ENCODE measurements at places on chromosomes 1 and 21. TPM values are rescaled to one million over a fixed set of nuclear protein-coding genes. Genes with fewer than 3 reads are reported as not detected.
A peak's percentile ranks its signal among the peaks of the same experiment; 100 is the strongest.

Gene RHOU
- 4.2 TPM for total RNA-seq

Gene KHDRBS1
- 273 TPM for total RNA-seq

Gene ANXA9
- 0.81 TPM for total RNA-seq

Gene SPRR1A
- total RNA-seq = not detected

Gene GJA5
- total RNA-seq = 0.33 TPM

Gene NBPF26
- 9.9 TPM for total RNA-seq

DNA sequence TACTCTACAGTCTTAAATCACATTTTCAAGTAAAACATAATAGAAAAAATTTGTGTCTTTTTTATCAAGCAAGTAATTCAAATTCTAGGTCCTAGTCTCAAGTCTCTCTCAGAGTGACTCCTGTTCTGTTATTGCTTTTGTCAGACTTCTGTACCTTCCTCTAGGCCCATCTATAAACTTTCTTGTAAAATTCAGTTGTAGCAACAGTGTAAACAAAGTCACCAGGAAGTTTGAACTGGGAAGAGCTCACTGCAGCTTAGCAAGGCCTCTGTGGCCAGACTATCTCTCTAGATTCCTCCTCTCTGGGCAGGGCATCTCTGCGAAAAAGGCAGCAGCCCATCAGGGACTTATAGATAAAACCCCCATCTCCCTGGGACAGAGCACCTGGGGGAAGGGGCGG, 13.5 kb upstream of the ZNF678 start:
- H3K4me3 ChIP-seq = no peak overlapping the region
- peaks cover 13% of the 10 kb centered on the region for H3K36me3 ChIP-seq
- no peaks in the 10 kb centered on the region for H3K4me1 ChIP-seq
- no peak overlapping the region for H3K27ac ChIP-seq
- H3K27me3 ChIP-seq = no peaks in the 10 kb centered on the region

- no peaks in the 10 kb centered on the region for H3K4me1 ChIP-seq
- no peaks in the 10 kb centered on the region for H3K27me3 ChIP-seq
- no peak overlapping the region for H3K27ac ChIP-seq
- H3K36me3 ChIP-seq = no peaks in the 10 kb centered on the region
- no peak for DNase-seq
These were observed 442.6 kb downstream of the PRDM2 start for GRCh38 chr1:14142397-14143100.

- H3K27ac ChIP-seq = no peak overlapping the region
- peak; percentile 69 for DNase-seq
- no peaks in the 10 kb centered on the region for H3K4me1 ChIP-seq
- no peaks in the 10 kb centered on the region for H3K27me3 ChIP-seq
- H3K4me3 ChIP-seq = no peak overlapping the region
These were observed 29.9 kb upstream of the CTBS start for GRCh38 chr1:84603941-84604830.

DNA sequence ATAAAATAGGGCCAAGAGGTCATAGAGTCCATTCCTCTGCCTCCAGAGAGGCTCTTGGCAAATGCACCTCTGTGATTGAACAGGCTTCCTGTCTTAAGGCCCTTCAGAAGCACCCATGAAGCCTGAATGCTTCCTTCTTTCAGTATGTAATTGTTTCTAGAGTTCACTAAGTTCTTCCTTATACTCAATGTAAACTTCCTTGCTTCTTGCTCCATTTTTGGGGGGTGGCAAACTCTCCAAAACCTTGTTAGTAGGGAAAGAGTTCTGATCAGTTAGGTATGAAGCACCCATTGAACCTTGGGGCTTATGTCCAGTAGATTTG, 102.3 kb upstream of the LPGAT1 start:
- DNase-seq = no peak
- no peaks in the 10 kb centered on the region for H3K36me3 ChIP-seq
- no peak overlapping the region for H3K4me3 ChIP-seq
- peaks cover 9% of the 10 kb centered on the region for H3K4me1 ChIP-seq
- H3K27ac ChIP-seq = no peak overlapping the region
- H3K27me3 ChIP-seq = no peaks in the 10 kb centered on the region

GRCh38 chr1:183002797-183003196, 20.4 kb upstream of the LAMC1 start:
- no peak overlapping the region for H3K4me3 ChIP-seq
- no peaks in the 10 kb centered on the region for H3K36me3 ChIP-seq
- no peak for DNase-seq
- no peaks in the 10 kb centered on the region for H3K4me1 ChIP-seq
- H3K27ac ChIP-seq = no peak overlapping the region

GRCh38 chr1:53739109-53739681, at the start of gene GLIS1:
GLIS1 (minus strand) TSS chr1:53739164; CDS start chr1:53738064, 1,100 bp downstream.
- no peaks in the 10 kb centered on the region for H3K4me1 ChIP-seq
- H3K4me3 ChIP-seq = peak within 1 kb of the TSS; percentile 74

DNA sequence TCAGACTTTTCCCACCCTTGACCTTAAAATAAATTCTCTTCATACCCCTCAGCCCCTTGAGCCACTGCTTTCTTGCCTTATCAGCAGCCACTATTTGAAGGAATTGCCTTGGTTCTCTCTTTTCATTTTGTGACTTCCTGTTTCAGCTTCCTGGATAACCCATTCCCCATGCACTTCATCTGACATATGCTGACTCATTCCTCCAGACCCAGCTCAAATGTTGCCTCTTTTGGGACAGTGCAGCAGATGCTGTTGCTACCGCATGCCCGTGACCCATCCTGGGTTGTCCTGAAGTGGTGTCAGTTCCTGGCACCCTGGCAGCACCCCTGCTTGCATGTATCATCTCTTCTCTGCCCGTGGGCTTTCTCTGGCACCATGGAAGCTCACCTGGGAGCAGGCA, 496.1 kb downstream of the PTPRU start:
- H3K27ac ChIP-seq = no peak overlapping the region
- no peaks in the 10 kb centered on the region for H3K4me1 ChIP-seq
- no peaks in the 10 kb centered on the region for H3K36me3 ChIP-seq
- H3K27me3 ChIP-seq = no peaks in the 10 kb centered on the region
- DNase-seq = no peak

GRCh38 chr1:4530166-4530785, 124.1 kb upstream of the AJAP1 start:
- no peaks in the 10 kb centered on the region for H3K4me1 ChIP-seq
- no peaks in the 10 kb centered on the region for H3K27me3 ChIP-seq
- H3K27ac ChIP-seq = no peak overlapping the region
- H3K4me3 ChIP-seq = no peak overlapping the region

DNA sequence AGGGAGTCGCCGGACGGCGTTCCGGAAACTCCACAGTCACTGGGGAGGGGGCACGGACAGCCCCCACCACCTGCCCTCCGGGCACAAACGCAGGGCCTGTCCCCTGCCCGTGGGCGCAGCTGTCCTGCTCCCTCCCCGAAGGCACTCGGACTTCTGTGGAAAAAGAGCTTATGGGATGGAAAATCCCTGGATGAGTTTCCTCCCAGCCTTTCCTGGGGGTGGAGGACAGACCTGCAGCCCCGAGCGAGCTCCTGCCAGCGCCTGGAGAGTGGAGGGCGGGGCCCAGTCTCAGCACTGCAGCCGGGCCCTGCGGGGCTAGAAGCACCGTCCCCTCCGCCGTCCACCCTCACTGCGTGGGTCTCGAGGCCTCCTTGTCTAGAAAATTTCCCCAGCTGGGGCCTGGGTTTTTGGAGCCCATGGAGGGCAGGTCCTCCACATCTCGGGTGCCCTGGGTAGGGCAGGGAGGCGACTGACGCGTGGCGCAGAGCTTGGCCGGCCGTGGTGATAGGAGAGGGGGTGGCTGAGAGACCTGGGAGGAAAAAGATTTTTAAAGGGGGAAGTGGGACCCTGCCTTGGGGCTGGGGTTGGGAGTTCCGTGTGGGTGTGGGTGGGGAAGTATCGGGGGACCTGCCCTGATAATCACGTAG, 6.4 kb upstream of the COL6A1 start:
- H3K4me1 ChIP-seq = no peaks in the 10 kb centered on the region
- no peaks in the 10 kb centered on the region for H3K27me3 ChIP-seq
- DNase-seq = peak; percentile 69

DNA sequence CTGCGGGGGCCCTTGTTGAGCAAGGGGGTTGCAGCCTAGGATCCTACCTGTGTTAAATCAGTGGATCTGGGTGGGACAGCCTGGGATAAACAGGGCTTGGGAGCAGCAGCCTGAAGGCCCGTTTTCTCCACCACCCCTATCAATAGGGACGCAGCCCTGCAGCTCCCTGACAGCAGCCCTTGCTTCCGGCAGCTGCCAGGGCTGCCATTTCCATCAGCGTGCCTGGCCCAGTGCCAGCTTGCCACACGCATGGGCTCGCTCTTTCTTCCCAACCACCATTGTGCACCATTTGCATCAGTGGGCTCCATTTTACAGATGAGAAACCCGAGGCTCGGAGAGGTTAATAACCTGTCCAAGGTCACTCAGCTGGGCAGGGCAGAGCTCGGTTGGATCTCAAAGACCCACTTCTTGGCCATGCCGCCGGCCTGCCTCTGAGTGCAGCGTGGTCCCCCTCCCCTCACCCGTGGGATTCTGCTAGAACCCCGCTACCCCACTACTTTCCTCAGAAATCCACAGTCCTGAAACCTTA, 3.8 kb downstream of the WNT4 start:
- DNase-seq = no peak
- H3K4me1 ChIP-seq = no peaks in the 10 kb centered on the region
- no peak overlapping the region for H3K27ac ChIP-seq
- H3K4me3 ChIP-seq = no peak overlapping the region
- peaks cover 12% of the 10 kb centered on the region for H3K27me3 ChIP-seq

DNA sequence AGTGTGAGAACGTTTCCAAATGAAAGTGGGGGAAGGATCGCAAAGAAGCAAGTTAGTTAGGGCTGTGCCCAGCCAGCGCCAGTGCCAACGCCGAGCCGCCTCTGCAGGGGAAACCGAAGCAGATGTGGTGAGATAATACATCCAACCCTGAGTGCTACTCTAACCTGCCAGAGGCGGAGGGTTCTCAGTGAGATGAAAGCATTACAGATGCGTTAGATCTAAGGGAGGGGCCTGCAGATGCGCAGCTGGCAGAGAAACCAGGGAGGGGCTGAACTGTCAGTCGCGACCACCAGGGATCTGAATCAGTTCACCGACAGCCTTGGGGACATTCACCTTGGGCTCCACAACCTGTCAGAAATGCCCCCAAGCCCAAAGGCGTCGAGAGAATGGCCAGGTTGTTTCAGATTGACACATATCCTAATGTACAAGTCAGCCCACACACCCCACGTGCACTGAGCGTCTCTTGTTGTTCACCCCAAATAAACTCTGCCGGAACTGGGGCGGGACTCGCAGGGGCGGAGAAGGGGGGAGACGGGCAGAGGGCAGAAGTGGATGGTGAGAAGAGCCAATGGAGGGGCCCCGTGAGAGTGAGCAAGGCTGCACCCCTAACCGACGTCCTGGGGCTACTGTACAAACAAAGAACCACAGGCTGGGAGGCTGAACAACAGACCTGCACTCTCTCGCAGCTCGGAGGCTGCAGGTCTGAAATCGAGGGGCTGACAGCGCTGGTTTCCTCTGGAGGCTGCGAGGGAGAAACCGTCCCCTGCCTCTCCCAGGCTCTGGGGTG, 8.7 kb upstream of the UMODL1 start:
- no peak overlapping the region for H3K4me3 ChIP-seq
- no peaks in the 10 kb centered on the region for H3K36me3 ChIP-seq
- H3K4me1 ChIP-seq = no peaks in the 10 kb centered on the region

GRCh38 chr1:238108417-238108816, 217.7 kb upstream of the ZP4 start:
- no peak for DNase-seq
- H3K27me3 ChIP-seq = no peaks in the 10 kb centered on the region
- H3K27ac ChIP-seq = no peak overlapping the region
- no peaks in the 10 kb centered on the region for H3K36me3 ChIP-seq

DNA sequence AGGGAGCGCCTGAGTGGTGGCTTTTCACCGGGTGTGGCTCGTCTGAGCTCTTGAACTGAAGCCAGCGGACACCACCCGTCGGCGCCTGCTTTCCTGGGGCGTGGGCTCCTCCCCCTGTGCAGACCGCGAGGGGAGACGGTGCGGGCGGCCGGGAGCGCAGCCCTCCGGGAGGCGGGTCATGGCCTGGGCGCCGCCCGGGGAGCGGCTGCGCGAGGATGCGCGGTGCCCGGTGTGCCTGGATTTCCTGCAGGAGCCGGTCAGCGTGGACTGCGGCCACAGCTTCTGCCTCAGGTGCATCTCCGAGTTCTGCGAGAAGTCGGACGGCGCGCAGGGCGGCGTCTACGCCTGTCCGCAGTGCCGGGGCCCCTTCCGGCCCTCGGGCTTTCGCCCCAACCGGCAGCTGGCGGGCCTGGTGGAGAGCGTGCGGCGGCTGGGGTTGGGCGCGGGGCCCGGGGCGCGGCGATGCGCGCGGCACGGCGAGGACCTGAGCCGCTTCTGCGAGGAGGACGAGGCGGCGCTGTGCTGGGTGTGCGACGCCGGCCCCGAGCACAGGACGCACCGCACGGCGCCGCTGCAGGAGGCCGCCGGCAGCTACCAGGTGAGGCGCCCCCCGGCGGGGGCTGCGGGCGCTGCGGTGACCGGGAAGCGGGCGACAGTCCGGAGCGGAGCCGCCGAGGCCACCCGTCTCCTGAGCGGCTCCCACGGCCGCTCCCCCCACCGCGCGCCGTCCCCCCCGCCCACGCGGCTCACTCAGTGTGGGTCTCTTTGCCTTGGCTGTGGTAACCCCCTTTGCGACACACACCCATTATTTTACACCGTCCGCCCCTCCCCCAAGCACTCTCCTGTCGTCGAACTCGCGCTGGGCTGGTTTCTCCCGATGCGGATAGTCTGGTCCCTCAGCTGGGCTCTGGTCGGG, at the start of gene TRIM58:
Gene TRIM58, plus strand, starts transcription at position 119 of the 916 bp plus-strand sequence. Its CDS starts 60 bp downstream, at position 179.
- no peaks in the 10 kb centered on the region for H3K4me1 ChIP-seq
- H3K36me3 ChIP-seq = no peaks in the 10 kb centered on the region
- H3K27ac ChIP-seq = no peak within 1 kb of the TSS
- H3K4me3 ChIP-seq = peak within 1 kb of the TSS; percentile 67

All from H9 (cell line).